Hippocampal formation (tissue), 2 donors: ENCODE measurements at places on chromosomes 11 and 22.
A peak's percentile ranks its signal among the peaks of the same experiment; 100 is the strongest.

DNA sequence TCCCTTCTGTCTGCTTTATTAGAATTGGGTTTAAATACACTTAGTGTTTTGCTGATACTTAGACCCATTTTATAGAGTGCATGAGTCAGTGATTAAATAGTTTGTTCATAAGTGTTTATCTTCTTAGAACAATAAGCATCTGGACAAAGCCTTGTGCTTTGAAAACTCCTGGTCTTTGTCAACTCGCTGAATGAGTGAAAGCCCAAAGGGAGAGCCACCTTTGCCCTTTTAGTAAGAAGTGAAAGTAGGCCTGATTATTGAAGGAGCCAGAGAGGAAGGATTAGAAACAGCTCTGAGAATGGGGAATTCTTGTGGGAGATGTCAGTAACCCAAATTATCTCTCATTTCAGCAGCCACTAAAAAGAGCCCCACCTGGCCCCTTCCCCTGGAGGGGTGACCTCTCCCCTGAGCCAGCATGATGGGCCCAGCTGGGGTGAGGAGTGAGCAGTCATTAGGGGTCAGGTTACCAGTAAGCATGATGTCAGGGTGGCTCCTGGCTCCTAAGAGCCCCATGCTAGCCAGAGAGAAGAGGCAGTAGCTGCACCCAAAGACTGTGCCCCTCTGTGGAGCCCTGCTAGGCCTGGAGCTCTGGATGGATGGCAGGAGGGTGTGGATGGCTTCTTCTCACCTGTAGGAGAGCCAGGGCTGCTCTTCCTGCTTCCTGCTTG, 125.1 kb upstream of the E2F8 start:
- no peak for DNase-seq

DNA sequence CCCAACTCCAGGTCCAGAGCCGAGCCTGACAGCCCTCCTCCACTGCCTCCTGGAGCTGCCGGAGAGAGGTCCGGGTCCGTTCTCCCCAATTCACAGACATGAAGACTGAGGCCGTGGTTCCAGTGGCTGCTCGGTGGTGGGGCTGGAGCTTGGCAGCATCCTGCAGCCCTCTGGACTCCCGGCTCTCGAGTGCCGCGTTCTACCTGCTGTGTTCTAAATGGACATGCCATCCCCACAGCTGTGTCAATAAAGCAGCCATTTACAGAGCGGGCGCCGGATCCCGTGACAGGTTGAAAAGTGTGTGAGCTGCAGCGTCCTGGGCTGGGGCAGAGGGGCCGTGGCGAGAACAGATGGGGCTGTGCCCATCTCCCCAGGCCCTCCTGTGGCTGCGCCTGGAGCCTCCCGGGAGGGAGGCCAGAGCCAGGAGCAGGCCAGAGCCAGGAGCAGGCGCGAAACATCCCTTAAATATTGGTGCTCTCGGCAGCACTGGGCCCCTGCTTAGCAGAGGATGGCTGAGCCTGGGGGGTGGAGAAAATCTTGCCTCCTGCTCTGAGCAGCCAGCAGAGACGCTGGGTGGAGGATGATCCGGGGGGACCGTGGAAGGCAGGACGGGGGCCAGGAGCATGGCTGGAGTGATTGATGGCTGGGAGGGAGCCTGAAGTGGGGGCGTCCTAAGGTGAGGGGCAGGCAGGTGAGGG, 46.2 kb downstream of the FLRT1 start:
- no peak for DNase-seq

DNA sequence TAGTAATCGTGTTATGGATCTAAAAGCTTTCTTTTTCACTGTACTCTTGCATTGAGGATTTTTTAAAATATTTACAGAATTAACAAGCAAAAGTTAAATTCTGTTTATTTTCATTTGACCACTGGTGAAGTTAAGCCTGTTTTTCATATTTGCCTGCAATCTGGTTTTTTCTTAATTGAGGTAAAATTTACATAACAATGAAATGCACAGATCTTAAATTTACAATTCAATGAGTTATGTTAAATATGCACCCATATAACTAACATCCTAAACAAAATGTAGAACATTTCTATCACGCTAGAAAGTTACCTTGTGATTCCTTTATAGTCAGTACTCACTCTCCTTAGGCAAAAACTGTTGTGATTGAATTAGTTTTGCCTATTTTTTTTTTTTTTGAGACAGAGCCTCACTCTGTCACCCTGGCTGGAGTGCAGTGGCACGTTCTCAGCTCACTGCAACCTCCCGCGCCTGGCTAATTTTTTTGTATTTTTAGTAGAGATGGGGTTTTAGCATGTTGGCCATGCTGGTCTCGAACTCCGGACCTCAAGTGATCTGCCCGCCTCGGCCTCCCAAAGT, 54.5 kb upstream of the WEE1 start:
- DNase-seq = no peak

DNA sequence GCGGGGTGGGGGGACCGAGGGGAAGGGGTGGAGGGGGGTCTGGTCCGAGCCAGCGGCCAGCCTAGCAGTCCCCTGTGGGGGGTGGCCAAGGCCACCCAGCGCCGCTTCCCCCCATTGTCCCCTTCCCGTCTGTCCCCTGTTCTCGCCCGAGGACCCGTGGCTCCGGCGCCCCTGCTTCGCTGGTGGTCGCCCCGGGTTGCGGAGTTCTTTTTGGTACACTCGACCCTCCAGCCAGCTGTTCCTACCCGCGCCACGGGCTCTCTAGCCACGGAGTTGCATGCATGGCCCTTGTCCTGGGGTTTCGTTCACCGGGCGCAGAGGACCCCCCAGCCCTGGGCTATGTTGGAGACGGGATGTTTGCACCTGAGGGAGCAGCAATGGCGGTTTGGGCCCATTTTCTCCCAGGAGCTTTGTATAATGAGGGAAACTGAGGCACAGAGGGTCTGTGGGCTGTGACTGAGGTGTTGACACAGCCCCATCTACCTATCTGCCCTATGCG, 489 bp downstream of the RNF214 start:
- no peak for DNase-seq

DNA sequence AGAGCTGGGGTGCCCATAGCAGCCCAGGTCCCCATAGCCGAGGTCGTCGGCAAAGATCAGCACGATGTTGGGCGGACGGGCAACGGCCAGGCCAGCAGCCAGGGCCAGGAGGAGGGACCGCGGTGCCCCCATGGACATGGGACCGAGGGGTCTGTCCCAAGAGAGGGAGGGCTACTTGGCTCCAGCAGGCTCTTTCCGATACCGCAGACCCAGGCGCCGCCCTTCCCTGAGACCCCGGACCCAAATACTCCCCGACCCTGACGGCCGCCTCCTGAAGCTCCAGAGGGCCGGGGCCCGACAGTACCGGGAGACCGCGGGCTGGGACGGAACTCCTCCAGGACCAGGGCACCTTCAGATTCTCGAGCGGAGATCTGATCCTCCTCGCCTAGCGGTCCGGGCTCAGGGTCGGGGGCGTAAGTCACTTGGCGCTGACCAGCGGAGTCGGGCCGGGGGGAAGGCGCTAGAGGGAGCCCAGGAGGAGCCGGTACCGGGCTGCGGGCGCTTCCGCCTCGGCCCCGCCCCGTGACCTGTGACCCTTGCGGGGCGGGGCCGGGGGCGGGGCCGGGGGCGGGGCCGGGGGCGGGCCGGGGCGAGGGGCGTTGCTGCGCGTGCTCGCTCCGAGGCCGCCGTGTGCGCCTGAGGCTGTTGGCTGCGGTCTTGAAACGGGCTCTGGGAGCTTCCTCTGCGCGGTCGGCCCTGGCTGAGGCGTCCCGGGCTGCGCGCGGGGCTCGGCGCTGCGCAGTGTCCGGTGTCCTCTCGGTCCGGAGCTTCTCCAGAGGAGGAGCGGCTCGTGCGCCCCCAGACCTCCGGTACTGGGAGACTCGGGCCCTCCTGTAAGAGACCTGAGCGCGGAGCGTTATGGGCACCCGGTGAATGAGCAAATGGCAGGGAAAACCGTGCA, at the start of gene ARSA:
ARSA (minus strand) TSS at position 511 of the 901 bp plus-strand sequence; CDS start at position 138, 373 bp downstream.
- DNase-seq = peak; percentile 78

DNA sequence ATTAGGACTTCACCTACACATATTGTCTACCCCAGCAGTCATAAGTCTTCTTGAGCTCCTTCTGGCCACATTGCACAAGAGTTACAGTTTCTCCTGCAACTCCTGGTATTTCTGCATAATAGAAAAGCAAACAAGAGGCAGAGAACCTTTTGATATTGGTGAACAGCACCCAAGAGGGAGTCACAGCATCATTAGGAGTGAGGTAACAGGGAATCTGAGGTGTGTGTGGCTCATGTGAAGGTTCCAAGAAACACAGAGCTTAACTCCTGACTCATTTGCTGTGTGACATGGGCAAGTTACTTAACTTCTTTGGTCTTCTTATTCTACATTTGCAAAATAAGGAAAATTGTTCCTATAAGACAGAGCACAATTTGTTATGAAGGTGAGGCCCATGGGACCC, 374.6 kb downstream of the INSC start:
- no peak for DNase-seq

DNA sequence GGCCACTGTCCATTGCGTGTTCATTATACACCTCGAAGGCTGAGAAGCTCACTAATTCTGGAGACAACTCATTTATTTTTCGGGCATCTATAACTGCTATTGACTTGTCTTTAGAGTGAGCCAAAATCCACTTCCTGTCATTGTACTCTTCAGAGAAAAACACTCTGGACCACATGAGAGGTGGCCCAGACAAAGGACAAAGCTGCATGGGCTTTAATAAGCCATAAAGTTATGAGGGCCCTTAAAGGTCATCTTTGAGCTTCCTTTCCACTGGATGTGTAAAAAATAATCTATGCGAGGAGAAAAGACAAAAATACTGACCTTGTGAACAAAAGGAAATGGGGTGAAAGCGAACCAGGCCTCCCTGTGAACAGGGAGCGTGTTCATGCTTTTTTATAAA, 63.5 kb upstream of the ZC3H12C start:
- DNase-seq = no peak

DNA sequence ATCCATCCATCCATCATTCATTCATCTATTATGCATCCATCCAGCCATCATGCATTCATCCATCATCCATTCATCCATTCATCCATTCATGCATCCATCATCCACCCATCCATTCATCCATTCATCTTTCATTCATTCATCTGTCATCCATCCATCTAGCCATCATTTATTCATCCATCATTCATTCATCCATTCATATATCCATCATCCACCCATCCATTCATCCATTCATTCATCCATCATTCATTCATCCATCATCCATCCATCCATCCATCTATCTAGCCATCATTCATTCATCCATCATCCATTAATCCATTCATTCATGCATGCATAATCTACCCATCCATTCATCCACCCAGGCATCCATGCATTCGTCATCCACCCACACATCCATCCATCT, 1450.3 kb downstream of the TBC1D22A start:
- no peak for DNase-seq

DNA sequence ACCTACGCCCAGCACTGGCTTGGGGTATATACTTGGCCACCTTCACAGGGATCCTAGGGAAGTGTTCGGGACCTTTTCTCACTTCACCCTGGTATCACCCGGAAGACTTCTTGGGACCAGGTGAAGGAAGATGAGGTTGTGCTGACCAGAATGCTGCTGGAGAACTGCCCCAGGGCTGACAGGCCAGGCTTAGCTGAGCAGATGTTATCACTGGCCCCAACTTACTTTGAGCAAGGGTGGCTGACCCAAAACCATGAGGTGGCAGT, 4.5 kb downstream of the FTH1 start:
- no peak for DNase-seq
